ENCODE measurements at places on chromosomes 12 and 14.

DNA sequence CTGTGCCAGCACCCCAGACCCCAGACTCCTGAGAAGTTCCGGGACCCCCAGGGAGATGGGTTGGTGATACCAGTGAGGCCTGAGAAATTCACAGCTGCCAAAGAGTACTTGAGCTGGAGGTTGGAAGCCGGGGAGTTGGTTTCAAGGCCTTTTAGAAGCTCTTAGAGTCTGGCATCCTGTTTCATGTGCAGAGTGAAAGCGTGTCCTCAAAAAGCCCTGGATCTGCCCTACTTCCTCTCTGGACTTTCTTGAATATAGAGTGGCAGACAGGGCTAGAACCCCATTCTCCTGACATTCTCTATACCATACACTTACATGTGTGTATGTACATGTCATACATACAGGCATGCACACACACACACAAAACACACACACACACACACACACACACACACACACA is 31.3 kb upstream of the PPM1A start:
- DNase-seq = no peak

DNA sequence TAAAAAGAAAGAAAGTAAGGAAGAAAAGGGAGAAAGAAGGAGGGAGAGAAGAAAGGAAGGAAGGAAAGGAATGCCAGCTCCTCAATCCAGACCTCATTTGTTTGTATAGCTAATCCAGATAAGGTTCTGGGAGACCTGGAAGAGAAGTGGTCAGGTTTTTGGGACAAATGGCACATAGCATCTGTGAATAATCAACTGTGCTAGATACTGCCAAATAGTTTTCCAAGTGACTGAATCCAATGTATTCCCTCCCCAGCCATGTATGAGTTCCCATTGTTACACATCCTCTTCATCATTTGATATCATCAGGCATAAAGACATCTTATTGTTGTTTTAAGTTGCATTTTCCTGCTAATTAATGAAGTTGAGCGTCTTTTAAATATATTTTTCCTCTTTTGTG is 18.6 kb upstream of the PTGR2 start:
- DNase-seq = no peak

DNA sequence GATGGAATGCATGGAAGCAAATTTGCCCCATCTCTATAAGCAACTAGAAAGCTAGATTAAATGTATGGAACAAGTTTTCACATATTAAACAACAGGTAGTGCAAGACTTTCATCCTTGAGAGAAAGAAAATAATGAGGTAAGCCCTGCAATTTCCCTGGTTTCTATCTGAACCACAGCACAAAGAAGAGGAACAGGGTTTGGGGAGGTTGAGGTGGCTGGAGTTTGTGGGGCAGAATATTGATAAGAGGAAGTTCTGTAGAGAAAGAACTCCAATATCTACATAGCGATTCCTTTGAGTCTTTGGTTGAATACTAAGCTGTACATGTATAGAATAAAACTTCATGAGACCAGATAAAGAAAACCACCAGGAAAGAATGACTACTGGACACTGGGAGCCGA is 96.3 kb upstream of the CCND2 start:
- DNase-seq = no peak

- no peak for DNase-seq
Measured at GRCh38 chr14:68690089-68690958, 102.5 kb downstream of the ZFP36L1 start.

- no peak for DNase-seq
Measured at GRCh38 chr12:52759695-52760094, 17.4 kb downstream of the KRT76 start.

GRCh38 chr14:62314221-62314620 is 552.0 kb downstream of the SNAPC1 start:
- DNase-seq = no peak

DNA sequence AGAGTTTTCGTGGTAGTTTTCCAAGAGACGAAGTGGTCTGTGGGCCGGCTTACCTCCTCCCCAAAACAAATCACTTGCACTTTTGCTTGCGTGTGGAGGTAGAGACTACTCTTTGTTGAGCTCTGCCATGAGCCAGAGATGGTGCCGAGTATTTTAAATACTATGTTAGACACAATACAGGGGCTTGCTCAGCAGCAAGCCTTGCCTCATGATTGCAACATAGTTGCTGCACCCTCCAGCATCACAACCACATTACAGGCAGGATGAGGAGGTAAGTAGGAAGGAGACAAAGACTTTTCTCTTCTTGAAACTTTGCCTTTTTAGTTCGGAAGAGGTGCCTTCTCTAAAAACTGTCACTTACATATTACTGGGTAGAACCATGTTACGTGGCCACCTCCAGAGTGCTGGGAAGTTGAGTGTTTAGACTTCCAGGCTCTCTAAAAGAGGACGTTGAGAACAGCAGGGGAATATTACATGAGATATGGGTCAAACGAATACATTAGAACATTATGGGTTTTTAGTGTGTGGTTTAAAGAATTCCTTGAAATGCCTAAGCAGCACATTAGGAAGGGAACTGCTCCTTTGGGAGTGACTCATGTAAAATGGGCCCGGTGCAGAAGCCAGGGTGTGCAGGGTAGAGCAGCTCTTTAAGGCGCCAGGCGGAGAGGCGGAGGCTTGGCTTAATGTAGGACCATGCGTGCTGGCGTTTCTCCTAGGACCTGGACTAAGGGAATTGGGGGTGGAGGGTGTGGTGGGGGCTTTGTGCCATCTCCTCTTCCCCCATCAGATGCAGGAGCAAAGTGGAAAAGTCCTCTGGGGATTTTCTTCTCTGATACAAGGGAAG is 110.6 kb upstream of the PRMT8 start:
- DNase-seq = no peak

DNA sequence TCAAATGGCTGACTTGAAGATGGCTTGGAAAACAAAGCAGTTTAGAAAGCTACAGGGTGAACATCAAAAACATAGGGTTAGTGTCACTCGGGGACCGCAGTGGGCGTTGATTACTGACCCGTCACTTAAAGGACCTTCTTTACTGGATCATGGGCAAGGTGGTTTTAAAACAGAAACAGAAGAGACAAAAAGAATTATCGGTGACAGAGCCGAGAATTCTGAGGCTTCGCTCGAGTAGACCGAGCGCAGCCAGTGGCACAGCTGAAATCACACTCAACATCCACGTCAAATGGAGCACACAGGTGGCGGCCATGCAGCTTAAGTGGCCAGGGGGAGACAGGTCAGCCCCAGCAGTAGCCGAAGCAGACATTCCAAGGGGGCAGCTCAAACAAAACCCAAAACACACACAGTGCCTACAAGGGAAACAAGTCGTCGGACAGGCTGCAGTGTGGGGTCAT is 17.3 kb downstream of the SNRNP35 start:
- DNase-seq = no peak

DNA sequence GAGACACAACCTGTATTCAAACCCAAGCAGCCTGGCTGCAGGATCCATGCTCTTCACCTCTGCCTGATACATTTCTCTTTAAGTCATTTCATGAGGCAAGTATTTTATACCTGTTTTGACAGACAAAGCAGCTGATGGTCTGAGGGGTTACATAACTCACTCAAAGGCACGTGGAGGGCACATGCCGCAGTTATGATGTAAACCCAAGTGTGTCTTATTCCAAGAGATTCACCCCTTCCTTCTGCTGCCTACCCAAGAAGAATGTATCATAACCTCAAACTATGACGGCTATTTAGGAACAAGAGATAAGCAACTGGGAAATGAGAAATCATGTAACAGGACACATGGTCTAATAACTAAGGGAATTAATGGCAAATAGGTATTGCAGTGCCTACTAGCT is 329.8 kb upstream of the TMPO start:
- DNase-seq = no peak

GRCh38 chr12:114166362-114166761 is 200.2 kb upstream of the RBM19 start:
- no peak for DNase-seq

DNA sequence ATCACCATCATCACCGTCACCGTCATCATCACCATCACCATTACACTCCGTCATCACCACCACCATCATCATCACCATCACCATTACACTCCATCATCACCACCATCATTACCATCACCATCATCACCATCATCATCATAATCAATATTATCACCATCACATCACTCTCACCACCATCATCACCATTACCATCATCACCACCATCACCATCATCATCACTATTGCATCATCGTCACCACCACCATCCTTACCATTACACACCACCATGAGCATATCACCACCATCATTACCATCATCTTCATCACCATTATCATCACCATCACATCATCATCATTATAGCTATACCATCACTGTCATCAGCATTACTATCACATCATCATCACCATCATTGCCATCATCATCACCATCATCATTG is 93.7 kb downstream of the KIF26A start:
- no peak for DNase-seq

DNA sequence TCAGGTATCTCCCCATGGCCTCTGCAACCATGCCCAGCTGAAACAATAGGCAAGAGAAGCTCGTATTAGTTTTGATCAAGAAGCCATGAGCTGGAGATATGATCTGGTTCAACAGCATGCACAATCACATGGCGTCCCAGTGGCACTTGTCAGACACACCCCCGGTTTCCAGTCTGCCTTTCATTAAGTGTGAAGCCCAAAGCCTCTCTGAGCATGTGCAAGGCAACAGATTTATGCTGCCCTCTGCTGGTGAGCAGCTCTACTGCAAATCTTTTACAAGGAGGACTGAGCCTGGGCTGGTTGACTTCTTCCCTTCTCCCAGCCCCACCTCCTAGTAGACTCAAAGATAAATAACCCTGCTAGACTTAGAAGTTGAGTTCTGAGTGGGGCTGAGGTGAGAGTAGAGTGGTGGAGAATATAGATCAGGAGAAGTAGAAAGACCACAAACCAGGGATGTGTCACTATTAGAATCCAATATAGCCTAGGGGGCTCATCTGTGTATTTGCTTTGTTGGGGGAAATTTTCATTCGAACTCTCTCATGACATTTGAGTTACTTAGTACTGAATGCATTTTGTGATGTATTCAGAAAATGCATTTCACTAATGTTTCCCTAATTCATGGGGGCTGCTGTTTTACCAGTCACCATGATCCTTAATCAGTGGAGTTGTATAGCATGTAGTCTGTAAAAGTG is 53.7 kb upstream of the MBIP start:
- DNase-seq = peak; percentile 26

DNA sequence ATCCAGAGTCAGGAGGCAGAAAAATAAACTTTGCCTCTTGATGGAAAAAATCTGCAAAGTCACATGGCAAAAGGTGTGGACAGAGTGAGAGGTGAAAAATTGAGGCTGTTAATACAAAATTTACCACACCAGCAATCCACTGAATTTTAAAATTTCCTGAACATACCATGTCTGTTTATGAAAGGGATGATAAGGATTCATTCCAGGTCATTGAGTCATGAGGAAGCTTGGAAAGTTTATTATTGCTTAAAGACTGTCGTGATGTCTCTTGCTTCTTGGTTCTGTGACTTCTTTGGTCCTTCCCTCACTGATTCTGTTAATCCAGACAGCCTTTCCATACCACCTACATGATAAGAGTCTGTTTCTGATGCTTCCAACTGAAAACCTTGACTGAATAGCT is 73.2 kb downstream of the TTC6 start:
- DNase-seq = no peak

DNA sequence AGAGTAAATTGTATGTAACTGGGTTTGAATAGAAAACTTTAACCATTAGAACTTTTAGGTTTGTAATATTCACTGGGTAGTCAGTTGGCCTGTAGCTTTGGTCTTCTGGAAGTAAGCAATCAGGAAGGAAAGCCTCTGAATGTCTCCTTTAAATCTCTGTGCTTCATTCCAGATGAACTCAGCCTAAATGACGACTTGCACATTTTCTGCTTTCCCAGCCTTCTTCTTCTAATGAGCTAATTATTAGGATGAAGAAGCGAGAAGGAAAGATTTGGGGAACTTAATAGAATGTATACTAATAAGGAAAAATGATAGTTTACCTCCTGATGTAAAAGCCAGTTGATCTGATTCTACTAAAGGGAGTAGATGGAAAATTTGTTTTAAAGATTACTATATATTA is 90.4 kb downstream of the MIA2 start:
- DNase-seq = no peak

- no peak for DNase-seq
Measured at GRCh38 chr14:89618330-89618708, 201.3 kb upstream of the FOXN3 start.

DNA sequence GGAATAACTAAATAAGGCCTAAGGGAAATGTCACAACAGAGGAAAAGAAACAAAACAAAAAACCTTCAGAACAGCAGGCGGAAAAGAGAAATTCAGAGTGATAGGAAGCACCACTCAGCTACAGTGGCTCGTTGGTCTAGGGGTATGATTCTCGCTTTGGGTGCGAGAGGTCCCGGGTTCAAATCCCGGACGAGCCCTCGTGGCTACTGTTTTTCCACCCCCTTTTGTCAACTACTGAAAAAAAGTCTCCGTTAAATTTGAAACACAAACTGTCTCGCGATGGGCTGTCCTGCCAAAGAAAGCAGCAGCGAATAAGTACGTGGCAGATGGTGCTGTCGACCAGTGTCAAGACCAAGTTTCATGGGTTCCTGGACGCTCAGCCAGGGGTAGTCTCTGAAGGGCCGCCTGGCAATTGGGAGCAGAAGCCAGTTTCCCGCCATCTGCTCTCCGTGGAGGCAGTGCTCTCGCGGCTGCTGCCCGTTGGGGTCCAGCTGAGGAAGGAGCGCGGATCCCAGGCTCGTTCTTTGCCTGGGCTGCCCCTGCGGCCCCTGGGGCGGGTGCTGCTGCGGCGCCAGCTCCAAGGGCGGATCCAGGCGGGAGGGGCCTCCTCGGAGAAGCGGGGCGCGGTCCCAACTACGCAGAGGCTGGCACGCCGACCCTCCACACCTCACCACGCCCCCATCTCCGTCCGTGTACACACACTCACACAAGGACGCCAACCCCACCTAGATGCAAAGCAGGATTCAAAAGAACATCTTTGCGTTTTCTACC is at the start of gene RNASE4:
Gene RNASE4 (plus strand): TSS at position 670 of the 771 bp plus-strand sequence. CDS start 14,812 bp downstream, outside the sequence.
- peak; percentile 85 for DNase-seq

DNA sequence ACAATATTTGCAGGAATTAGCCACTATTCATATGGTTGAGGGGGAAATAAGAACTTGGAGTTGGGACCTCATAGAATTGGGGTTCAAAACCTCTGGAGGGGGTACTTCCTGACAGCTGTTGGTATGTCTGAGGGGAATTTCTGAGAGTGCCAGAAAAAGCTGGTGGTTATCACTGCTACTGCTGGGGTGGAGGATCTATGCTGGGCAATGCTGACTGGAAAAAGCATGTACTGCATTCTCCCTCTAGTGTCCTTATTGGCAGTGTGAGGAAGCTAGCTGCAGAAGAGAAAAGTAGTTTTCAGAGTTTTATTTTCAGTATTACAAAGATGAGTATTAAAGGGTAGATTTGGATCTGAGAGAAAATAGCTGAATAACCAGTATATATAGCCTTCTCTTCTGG is 88.8 kb downstream of the FUT8 start:
- DNase-seq = no peak

- DNase-seq = peak; percentile 17
Measured at GRCh38 chr12:66352197-66352596, 49.9 kb downstream of the HELB start.

DNA sequence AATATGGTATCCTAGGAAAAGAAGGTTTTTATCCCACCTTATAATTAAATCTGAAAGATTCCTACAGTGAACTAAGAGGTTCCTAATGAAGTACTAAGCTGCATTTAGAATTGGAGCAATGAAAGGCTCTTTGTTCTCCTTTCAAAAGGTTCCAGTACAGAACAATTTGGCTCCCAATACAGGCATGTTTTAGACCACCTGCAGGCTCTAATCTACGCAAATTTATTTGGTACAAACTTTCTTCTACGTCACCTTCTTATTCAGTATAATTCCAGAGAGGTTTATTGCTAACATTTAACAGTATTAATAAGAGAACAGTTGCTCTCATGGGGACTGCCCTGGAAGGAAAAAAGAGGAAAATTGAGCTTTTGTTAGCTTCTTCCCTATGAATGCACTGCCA is 37.6 kb upstream of the SLCO1C1 start:
- no peak for DNase-seq

All from left ventricle myocardium inferior (tissue), 1 donor.